ENCODE measurements at places on chromosomes 13 and 19.
A peak's percentile ranks its signal among the peaks of the same experiment; 100 is the strongest.

DNA sequence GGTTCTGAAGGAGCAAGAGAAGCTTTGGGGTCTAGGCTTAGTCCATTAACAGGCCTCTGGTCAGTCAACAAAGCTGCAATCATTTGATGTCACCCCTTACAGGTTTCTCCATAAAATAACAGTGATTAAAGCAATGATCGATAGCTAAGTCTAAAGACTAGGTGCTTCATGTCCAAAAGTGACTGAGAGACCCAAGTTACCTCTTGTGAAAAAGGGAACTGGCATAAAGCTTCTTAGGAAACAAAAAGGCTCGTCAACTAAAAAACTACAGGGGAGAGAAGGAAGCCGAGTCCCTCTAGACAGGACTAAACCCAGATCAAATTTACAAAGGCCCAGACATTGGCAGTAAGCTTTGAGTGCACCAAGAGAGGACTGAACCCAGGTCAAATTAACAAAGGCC, 2.2 kb downstream of the DCUN1D2 start:
- no peak for DNase-seq

GRCh38 chr13:75945841-75946482, 309.8 kb downstream of the LMO7 start:
- no peak for DNase-seq

- DNase-seq, result peak; percentile 23
These were observed 3.7 kb downstream of the ZSCAN22 start for GRCh38 chr19:58330458-58330857.

DNA sequence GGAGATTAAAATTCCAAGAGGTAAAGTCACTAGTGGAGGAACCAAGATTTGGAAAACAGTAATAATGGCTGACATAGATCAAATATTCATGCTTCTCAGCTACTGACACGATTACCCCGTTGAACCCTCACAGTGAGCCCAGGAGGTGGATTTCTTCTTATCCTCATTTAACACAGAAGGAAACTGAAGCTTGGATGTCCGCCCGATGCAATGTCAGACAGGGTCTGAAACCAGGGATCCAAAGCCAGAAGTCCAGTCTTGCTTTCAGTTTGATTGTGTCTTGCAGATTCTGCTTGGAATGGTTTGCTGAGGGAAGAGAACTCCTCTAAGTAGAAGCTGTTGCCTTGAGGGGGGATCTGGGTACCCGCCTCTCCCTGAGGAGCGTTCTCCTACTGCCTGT, 404.7 kb downstream of the KCNRG start:
- no peak for DNase-seq

DNA sequence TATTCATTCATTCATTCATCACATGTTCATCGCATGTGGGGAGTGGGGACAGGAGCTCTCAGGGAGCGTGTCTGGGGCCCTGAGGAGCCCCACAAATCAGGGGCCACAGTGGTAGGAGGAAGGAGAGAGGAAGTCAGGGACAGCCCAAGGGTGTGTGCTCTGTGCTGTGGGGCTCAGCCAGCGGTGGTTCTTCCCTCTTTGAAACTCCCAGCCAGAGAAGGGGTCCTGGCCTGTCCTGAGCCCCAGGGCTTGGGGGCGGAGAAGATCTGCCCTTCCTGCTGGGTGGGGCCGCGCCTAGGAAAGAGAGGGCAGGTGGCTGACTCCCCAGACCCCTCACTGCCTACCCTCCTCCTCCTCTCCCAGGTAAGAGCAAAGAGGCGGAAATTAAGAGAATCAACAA, 14.6 kb downstream of the AP2A1 start:
- no peak for DNase-seq

- DNase-seq, result no peak
These were observed 44.8 kb upstream of the FNDC3A start for GRCh38 chr13:48930918-48931317.

DNA sequence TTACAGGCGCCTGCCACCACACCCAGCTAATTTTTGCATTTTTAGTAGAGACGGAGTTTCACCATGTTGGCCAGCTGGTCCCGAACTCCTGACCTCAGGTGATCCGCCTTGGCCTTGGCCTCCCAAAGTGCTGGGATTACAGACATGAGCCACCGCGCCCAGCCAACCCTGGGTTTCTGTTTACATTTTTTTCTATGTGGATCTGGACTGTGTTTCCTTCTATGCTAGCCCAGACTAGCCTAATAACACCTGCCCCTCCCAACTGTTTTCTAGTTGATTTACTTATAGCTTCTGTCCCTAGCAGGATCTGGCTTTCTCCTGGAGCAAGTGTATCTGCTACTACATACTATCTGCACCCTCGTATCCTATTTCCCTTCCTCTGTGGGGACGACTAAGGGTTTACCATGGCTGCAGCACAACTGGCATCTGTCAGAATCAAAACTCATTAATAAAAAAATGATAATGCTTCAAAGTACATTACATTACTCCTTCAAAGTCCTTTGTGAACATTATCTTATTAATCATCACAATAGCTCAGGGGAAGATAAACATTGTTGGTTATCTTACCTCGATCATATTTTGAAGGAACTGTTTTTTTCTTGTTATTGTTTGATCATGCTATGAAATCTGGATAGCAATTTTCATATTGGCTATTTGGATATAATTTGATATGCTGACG, 228.3 kb downstream of the KLF5 start:
- peak; percentile 62 for DNase-seq

DNA sequence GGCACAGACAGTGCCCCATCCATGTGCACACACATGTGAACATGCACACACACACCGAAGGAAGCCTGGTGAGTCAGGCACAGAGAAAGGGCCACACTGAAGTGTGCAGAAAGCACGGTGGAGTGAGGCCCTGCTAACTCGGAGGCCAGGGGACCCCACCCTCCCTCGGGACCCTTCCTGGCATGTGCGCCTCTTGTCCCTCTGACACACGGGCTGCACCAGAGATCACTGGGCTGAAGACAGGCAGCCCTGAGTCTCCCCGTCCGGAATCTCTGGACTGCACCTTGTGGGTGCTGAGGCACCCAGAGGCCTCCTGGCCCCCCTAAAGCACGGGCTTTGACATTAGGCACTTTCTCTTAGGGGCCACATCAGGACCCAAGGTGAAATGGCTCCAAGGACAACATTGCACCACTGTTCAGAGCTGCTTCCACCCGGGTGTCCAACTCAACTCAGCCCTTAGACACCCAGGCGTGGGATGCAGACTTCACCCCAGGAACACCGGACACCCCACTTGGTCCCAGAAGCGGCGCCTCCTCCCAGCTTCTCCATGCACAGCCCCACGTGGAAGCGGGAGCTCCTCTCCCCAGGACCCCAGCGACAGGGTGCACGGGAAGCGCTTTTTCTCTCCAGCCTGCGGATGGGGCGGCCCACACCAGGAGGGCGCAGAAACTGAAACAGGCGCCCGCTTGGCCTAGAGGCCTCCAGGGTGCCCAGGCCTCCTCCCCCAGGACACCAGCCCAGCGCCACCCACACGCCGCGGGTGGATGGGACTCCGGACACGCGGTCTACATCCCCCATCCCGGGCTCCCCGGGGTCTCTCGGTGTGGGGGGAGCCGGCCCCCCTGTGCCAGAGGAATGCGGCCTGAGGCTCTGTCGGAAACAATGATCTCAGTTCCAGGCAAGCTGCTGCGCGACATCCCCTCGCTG, 90.2 kb downstream of the SPACA7 start:
- no peak for DNase-seq

GRCh38 chr19:55379174-55379573, 2.5 kb downstream of the TMEM190 start:
- no peak for DNase-seq

GRCh38 chr13:28357911-28358433, 137.0 kb downstream of the FLT1 start:
- no peak for DNase-seq

DNA sequence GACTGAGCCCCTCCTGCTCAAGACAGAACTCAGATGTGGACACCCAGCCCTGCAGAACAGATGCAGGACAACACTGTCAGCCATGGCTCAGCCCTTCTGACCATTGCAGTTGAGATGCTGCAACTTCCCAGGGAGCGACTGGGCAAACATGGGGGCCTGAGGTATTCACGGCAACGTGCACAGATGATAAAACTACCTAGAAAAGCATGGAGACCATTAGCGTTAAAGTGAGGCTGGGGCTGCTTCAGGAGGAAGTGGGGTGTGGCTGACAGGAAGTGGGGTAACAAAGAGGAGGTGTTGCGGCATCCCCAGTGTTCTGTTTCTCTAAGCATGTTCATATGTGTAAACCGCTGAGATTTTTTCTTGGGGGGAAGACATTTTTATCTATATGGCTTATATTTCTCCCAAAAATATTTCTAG, 1.3 kb upstream of the SIGLEC9 start:
- DNase-seq, result no peak

- DNase-seq, result no peak
These were observed 572.0 kb downstream of the IRS2 start for GRCh38 chr13:109214393-109214792.

- DNase-seq, result no peak
These were observed 169.4 kb downstream of the B3GLCT start for GRCh38 chr13:31369213-31369612.

DNA sequence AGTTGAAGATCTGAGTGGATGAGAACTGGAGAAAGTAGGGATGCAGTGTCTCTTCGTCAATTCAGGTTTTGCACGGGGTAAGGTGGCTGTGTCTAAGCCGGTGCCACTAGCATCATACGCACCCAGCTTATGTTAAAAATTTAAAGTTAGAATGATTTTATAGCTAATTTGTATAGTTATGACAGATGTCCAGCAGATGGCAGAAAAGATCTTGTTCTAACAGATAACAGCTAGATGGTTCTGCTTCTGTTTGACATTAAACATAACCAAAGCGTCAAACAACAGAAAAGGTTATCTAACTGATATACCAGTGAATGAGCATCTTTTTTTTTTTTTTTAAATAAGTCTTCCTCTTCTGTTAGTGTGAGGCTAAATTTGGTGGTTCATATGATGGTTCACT, 18.8 kb upstream of the EDDM13 start:
- peak; percentile 5 for DNase-seq

- peak; percentile 41 for DNase-seq
These were observed 7.0 kb downstream of the CUL4A start for GRCh38 chr13:113216254-113217048.

GRCh38 chr13:41282129-41282571, 18.8 kb upstream of the MTRF1 start:
- DNase-seq, result no peak

- DNase-seq, result no peak
These were observed 77.6 kb upstream of the IPO5 start for GRCh38 chr13:97875911-97876310.

DNA sequence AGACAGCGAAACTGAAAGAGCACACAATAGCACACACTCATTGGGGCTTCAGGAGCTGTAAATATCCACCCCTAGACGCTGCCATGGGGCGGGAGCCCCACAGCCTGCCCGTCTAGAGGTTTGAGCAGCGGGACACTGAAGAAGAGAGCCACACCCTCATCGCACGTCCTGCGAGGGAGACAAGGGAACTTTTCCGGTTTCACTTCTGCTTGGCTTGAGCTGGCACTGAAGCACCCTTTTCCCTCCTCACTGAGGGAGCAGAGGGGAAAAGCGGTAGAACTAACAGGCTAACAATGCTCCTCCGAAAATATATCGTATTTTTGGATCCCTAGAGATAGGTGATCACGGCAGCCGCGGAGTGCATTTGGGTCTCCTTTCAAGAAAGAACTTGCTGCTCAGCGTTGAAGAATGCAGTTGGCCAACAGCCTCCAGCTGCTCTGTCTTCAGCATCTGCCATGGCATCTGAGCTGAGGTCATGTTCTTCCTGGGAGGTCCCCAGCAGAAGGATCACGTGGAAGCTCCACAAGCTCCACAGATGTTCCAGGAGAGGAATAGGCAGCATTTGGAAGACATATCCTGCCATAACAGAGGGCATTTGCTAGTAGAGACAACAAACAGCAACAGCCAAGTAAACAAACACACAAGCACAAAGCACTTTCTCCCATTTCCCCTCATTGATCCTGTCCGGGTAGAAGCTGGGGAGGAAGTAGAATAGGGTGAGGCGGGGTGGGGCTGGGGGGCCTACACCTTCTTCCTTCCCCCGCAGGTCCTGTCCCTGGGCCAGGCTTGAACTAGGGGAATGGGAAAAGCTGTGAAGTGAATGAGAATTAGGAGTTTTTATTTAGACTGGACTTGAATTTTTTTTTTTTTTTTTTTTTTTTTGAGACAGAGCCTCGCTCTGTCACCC, 44.8 kb upstream of the ALOX5AP start:
- DNase-seq, result peak; percentile 61

DNA sequence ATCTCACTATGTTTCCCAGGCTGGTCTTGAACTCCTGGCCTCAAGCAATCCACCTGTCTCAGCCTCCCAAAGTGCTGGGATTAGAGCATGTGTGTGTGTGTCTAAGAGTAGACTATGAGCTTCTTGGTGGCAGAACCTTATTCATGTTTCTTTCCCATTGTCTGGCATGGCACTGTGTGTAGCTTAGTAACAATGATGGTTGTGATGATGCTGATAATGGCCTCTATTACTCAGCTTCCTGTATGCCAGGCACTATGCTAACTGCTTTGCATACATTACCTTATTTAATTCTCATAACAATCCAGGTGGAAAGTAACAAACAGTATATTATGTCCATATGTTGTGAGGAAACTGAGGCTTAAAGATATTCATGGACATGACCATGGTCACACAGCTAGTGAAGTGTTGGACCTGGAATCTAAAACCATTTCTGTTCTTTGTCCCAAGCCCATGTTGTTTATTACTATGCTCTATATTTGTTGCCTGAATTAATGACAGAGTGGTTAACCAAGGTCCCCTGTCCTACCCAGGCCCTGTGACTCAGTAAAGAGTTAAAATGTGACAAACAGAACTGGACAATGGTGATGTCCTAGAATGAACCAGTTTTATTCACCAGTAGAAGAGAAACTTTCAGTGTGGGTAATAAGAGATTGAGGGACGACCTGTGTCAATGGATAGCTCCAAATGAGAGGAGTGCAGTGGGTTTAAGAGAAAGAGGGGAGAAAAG, 109.6 kb downstream of the KLF5 start:
- no peak for DNase-seq

DNA sequence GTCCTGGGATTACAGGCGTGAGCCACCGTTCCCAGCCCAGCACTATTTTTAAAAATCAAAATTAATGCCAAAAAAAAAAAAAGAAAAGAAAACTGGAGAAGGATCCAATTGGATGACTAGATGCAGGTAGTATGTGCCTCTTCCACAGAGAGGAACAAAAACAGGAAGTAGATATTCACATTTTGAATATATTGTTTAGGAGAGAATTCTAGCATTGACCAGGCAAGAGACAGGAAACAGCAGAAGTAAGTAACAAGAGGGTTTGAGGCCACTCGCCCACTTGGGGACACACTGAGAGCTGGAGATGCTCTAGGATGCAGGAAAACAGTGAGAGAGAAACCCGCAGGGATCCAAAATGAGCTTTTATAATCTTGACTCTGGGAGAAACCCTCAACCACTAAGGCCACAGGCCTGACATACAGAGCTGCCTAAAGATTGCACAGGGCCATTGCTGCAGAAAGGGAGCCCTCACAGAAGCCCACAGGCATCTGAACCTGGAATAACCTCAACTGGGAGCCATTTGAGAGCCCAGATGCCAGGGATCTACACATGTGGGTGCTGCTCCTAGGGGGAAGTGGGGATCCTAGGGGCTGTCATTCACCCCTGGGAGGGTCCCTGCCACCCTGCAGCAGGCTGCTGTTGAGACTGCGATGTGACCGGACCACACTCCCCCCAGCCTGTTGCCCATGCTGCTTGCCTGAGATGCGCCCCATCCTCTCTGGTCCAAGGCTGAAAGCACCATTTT, 28.2 kb downstream of the IGFL2 start:
- no peak for DNase-seq

GRCh38 chr19:5867201-5868136, 2.9 kb downstream of the FUT5 start:
- no peak for DNase-seq

Measured in LoVo (cell line).